GM10248 (cell line): ENCODE measurements at places on chromosomes 5 and 9.

DNA sequence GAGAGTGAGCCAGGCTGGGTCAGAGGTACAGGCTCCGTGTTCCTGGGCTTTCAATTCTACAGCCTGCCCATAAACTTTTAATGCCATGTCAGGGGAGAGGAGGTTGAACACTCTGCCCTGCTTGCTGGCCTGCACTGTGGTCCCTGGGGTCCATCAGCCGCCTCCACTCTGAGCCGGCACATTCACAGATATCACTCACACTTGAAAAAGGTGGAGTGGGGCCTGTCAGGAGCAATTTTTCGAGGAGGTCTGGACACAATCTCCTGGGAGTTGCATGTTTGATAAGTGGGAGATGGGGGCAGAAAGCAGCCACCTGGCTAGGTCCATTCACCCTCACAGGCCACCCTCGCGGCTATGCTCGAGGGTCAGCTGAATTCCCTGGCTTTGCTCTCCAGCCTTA is 22.9 kb downstream of the S1PR3 start:
- DNase-seq = no peak

DNA sequence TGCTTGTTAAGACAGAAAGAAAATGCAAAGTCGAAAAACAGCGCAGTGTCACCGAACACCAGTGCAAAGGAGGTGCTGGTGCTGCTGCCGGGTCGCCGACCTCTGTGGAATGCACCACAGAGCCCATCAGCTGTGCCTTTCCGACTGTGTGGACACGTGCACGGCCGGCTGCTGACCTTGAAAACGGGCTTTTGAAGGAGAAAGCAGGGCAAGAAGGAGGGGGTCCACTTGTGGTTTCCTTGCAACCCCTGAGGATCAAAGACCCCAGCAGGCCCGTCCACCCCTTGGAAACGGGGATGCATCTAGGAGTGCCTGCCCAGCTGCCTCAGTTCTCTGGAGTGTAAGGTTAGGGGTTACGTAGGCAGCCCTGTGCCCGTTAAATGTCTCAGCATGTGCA is 6.2 kb upstream of the OLFM1 start:
- DNase-seq = no peak

GRCh38 chr9:129164246-129164930 is 13.7 kb downstream of the IER5L start:
- no peak for DNase-seq

DNA sequence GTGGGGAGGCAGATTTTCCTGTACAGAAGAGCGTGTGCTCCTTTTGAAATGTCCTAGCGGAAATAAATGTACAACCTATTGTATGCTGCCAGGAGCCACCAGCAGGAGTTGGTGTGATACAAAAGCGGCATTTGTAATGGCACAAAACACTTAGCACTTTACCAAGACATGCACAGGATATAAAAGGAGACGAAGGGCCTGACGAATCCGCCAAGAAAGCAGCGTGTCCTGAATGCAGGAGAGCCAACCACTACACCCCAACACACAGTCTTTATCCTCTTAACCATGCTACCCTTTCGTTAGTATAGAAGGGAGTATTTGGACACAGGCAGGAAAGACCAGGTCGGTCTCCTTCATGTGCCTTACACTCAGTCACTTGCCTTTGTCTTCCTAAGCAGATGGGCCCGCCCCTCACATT is 218.1 kb downstream of the TRIM32 start:
- no peak for DNase-seq

DNA sequence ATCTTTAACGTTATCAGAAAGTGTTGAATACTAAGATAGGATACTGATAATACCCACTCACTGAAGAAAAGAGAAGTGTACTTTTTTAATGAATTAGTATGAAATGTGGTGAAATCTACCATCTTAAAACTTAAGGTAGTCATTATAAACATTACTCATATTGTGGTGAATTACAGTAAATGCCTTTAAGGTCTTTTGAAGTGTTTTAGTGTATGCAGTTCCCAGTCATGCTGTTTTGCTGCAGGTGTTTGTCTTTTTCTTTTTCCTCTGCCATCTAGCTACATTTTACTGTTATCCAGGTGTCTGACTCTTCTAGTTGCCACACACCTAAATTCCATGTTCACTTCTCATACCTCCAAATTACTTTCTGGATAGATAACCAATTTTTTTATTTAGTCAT is 72.6 kb downstream of the ERMP1 start:
- no peak for DNase-seq

GRCh38 chr9:99593610-99594009 is 228.1 kb upstream of the NR4A3 start:
- DNase-seq = no peak

- no peak for DNase-seq
These were observed 102.6 kb downstream of the ESM1 start for GRCh38 chr5:54882841-54883240.

DNA sequence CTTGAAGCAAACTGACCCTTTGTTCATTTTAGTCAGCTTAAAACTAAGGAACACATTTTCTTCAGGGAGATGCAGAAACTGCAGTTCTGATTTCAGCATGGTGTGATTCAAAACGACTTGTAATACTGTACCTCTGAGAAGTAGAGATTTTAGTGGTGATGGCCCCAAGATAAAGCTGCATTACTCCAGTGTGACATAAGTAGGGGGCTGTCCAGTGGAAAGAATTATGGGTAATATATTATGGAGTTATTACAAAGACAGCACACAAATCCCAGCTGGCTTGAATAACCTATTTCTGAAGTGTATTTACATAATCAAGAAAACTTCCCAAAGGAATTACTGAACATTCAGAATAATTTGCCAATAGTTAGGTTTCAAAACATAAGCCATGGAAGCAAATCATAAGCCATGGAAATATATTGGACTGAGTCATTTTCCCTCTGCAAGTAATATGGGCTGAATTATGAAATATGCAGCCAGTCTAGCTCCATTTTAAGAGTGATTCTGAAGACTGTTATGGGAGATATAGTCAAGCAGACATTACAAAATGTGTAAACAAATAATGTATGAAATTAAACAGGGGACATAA is 133.7 kb upstream of the FBXL17 start:
- DNase-seq = no peak

DNA sequence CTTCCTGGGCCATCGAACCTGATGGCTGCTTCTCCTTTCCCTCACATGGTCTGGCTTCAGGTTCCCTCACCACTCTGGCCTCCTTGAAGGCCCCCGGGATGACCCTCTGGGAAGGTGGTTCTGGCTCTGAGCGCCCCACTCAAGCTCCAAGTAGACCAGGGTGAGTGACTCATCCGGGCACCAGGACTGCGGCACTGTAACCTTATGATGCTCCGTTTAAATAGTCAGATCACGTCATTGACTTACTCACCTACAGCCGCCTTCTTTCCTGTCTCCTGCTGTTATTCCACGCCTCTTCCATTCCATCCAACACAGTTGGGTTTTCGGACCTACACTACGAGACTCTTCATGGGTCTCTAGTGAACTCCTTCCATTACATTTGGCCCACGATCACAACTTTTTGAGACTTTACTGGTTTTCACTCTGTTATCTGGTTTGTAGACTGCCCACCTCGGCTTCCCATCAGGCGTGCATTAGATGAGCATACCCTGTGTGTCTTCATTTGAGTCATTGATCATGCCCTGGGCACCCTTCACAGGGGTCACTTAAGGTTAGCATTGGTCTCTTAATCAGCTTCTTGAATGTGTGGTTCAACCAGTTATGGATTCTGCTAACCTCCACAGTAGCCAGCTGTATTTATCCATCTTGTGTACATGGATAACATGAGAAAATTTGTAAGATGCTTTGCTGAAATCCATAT is 138.8 kb upstream of the LMX1B start:
- DNase-seq = no peak

DNA sequence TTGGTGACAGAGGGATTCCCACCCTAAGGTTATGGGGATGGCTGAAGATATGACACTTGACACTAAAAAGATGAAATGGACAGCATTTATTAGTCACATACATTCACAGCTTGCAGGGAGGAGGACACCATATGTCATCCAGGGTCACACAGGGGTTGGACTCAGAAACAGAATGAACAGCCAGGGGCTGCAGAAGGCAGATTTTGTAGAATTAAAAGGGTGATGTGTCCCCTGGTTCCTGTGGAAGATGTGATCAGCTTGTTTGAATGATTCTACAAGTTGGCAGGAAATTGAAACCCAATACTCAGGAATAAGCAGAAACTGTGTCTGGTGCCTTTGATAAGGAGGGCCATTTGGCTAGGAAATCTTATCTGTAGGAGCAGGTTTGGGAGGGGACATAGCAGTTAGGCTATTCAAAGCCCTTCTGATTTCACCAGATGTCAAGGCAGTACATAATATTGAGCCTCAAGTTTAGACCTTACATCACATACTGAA is 102.3 kb upstream of the GRIN3A start:
- no peak for DNase-seq

GRCh38 chr5:55377810-55378209 is 70.0 kb downstream of the MTREX start:
- DNase-seq = no peak

GRCh38 chr9:61666849-61667371 is 477.1 kb downstream of the SPATA31A7 start:
- DNase-seq = no peak

DNA sequence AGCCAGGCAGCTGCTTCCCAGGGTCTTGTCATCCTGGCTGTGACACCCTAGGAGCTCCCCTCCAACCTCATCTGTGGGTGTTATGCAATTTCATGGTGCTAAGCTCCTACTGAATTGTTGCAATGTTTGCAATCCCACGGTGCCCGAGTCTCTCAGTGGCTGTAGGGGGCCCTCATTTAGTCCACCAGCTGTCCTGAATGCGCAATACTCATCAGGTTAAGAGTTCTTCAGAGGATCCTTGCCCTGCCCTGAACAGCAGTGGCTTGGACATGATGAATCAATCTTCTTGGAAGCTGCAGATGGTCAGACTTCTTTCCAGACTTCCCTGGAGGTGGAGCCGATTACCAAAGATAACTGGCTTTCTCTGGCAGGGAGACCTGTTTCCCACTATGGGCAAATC is 584.1 kb downstream of the CCDC171 start:
- DNase-seq = no peak

DNA sequence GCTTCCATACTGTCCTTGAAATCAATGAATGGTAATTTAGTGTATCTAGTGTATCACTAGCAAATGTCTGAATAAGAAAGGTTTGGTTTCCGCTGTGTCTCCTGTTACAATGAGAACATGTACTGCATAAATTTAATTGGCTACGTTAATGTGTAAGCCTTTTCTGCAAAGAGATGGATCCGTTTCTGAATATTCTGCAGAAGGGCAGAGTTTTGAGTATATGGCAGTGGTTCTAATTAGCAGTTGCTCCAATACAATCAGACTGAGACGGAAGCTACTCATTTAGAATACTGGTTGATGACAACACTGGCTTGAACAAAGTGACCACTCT is 555 bp upstream of the PCDHGC4 start:
- DNase-seq = no peak

- DNase-seq = peak; percentile 24
These were observed 15.1 kb downstream of the AUH start for GRCh38 chr9:91346644-91347043.

- DNase-seq = no peak
These were observed 182.5 kb downstream of the CDK5RAP2 start for GRCh38 chr9:120397453-120397852.

GRCh38 chr5:12270914-12271313 is 366.7 kb upstream of the CTNND2 start:
- DNase-seq = no peak

GRCh38 chr9:89312222-89312571 is 1.2 kb downstream of the CKS2 start:
- no peak for DNase-seq

DNA sequence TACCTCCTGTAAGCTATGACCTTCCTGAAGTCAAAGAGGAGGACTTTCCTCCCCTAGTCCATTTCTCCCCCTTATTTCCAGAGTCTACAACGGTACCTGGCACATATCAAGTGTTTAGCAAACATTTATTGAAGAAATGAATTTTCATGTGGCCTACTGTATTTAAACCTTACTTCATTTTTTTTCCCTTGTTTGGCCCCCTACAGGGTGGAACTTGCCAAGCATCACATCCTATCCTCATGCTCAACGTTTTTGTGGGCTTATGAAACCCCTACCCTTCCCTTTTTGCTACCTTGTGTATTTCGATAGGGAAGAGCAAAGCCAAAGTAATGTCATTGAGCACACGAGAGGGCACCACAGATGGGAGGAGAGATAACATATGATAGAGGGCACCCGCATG is 1857.8 kb upstream of the WWC1 start:
- no peak for DNase-seq

DNA sequence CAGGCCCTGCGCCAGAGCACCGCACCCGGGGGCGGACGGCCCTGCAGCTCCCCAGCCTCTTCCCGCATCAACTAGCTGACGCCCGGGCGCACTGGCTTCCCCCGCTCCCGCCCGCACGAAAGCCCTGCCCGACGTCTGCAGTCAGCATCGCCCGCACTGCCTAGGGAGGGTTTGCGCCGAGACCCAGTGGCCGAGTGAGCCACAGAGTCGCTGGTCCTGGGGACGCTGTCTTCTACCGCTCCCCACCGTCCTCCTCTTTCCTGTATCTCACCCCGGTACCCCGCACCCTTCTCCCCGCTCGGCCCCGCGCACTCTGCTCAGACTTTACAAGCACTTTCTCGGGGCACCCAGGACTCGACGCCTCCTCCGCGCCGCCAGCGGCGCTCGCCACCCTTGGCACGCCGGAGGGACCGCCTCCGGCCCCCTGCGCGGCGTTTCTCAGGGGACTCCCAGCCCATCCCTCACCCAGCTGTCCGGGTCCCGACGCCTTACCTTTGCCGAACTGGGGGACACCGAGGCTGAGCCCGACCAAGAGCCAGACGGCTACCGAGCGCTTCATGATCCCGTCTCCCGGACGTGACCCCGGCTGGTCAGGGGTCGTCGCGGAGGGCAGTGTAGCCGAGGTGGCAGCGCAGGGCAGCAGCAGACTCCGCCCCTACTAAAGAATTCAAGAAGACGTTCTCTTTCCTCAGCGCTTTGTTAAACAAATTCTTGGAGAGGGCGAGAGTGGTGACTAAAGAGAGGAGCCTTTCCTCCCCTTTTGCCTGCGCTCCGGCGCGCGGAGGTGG is 670 bp downstream of the EDIL3 start:
- DNase-seq = peak; percentile 6

GRCh38 chr5:127425868-127426267 is 91.6 kb upstream of the PRRC1 start:
- DNase-seq = no peak

DNA sequence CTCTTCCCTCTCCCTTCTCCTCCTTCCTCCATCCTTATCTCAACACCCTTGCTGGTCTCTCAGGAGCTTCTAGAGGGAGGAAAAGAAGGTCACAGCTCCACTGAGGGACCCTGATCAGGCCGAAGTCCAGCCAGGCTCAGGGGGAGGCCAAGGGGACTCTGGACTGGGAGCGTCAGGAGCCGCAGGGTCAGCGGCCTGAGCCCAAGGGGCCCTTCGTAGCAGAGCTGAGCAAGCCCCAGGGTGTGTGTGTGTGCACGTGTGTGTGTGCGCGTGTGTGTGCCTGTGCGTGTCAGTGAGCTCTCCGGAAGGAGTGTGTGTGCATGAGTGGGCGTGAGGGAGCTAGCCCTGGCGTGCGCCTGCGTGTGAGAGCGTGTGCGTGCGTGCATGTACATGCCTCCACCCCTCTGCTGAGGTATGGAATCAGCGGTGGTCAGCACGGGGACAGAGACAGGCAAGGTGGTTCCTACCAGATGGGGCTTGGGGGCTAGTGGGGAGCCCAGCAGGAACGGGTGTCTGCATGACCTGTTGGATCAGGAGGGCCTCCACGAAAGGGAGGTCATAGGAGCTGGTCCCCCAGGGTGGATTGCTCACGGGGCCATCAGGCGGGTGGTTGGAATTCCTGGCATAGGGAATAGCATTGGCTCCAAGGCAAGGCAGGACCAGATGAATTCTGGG is 10.0 kb upstream of the AGPAT2 start:
- no peak for DNase-seq

- peak; percentile 87 for DNase-seq
These were observed at the start of the genes GBA2 and RGP1 for GRCh38 chr9:35748858-35749514. Gene GBA2 (minus strand): TSS chr9:35749228. CDS start chr9:35748704, 524 bp downstream. Gene RGP1 (plus strand): TSS chr9:35749287. CDS start chr9:35749756, 469 bp downstream.
